ENCODE measurements at places on chromosomes 5 and 9.

DNA sequence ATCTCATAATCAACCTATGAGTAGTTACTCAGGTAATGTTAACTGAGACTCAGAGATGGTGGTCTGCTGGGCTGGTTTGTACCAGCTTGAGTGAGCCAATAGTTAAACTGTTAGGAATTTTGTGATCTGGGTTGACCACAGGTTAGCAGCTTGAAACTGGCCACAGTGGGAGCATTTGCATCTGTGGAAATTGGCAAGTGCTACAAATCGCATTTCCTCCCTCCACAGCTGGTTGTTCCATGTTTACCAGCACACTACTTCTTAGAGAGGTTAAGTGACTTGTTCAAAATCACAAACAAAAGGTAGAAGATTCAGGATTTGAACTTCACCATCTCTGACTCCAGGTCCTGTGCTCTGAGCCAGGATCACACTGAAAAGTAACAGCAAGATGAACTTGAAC is 446.9 kb upstream of the CLINT1 start:
- DNase-seq: no peak

- DNase-seq: no peak
These were observed 25.4 kb downstream of the SREK1 start for GRCh38 chr5:66169534-66169933.

GRCh38 chr5:35339006-35339405 is 108.7 kb upstream of the PRLR start:
- no peak for DNase-seq

- DNase-seq: no peak
These were observed at the start of gene SLC35D2 for GRCh38 chr9:96383165-96383942. Gene SLC35D2, minus strand, starts transcription at chr9:96383711. Its CDS starts 77 bp downstream, at chr9:96383634.
